Heart right ventricle (tissue), 16 donors: ENCODE measurements at places on chromosomes 16 and 17. TPM values are rescaled to one million over a fixed set of nuclear protein-coding genes. Genes with fewer than 3 reads are reported as not detected.

DNA sequence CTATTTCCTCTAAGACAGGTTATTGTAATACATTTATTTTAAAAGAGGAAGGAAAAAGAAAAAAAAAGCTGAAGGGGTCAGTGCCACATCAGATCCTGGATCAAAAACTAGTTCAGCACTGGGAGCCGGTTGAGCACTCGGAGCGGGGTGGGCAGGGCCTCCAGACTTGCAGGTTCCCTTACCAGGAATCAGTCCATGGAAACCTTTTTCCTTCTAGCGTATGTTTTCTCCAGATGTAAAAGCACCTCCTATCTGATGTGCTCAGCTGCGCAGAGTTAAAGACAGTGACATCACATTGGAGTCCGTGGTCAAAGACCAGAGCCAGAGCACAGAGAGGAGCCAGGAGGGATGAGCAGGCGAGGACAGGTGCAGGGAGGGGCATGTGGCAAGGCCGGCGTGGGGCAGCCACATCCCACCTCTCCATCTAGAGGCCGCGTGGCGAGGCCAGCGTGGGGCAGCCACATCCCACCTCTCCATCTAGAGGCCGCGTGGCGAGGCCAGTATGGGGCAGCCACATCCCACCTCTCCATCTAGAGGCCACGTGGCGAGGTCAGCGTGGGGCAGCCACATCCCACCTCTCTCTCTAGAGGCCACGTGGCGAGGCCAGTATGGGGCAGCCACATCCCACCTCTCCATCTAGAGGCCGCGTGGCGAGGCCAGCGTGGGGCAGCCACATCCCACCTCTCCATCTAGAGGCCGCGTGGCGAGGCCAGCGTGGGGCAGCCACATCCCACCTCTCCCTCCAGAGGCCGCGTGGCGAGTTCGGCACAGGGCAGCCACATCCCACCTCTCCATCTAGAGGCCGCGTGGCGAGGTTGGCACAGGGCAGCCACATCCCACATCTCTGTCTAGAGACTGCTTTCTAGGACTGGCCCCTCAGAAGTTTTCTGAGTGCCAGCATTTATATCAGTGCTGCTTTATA lies 166.8 kb upstream of the CHMP6 start:
- H3K27ac ChIP-seq, result no peak overlapping the region
- H3K4me3 ChIP-seq, result no peak overlapping the region
- H3K36me3 ChIP-seq, result no peaks in the 10 kb centered on the region
- no peaks in the 10 kb centered on the region for H3K27me3 ChIP-seq

The COL1A1 gene
- total RNA-seq, result 31.7 TPM

GRCh38 chr17:83032781-83033180 lies 46.6 kb upstream of the METRNL start:
- H3K27ac ChIP-seq, result no peak overlapping the region
- no peak overlapping the region for H3K4me3 ChIP-seq
- H3K27me3 ChIP-seq, result no peaks in the 10 kb centered on the region
- no peak for DNase-seq
- no peaks in the 10 kb centered on the region for H3K36me3 ChIP-seq

- peak overlapping the region; percentile 95 for H3K27ac ChIP-seq
- H3K27me3 ChIP-seq, result no peaks in the 10 kb centered on the region
- DNase-seq, result no peak
- peaks cover 3% of the 10 kb centered on the region for H3K36me3 ChIP-seq
- peak overlapping the region; percentile 91 for H3K4me3 ChIP-seq
- peaks cover 6% of the 10 kb centered on the region for H3K4me1 ChIP-seq
These were observed 715 bp downstream of the ENDOV start for GRCh38 chr17:80415626-80416137.
